ENCODE measurements at places on chromosomes 5 and 9. TPM values are rescaled to one million over a fixed set of nuclear protein-coding genes. Genes with fewer than 3 reads are reported as not detected.
A peak's percentile ranks its signal among the peaks of the same experiment; 100 is the strongest.

DNA sequence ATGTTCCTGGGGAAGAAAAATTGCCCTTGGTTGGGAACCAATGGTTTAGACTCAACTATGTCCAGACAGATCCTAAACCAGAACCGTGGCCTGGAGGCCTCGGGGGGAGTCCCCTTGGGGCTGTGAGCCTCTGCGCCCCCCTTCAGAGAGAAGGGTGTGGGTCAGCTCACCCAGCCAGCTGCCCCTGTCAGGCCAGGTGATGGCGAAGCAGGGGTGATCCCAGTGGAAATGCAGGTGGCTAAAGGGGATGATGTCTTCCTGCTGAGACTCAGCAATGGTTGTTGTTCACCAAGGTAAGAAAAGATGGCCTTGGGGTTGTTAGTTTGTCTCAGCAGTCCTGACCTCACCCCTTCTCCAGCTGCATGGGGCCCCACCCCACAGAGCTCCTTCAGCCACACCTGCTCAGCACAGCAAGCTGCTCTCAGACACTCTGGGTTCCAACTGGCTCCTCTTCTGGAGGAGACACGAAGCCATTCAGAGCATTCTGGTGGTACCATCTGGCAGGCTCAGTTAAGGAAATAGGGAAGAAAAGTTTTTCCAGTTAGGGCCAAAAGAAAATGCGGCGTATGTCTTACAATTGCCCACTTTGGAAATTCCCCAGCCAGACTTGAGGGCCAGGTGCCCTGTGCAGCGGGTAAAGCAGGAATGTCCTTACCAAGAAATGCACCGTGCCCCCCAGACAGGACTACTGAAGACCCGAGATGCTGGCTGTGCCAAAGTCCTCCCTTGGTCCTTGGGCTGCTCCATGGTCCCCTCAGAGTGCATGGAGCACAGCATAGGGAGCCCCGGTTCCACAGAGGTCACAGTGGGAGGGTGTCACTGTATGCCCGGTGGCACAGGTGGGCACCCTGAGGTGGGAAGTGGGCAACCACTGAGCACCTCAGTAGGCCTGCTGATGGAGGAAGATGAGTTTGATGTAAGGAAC, 90.2 kb downstream of the NSUN2 start:
- DNase-seq: no peak

DNA sequence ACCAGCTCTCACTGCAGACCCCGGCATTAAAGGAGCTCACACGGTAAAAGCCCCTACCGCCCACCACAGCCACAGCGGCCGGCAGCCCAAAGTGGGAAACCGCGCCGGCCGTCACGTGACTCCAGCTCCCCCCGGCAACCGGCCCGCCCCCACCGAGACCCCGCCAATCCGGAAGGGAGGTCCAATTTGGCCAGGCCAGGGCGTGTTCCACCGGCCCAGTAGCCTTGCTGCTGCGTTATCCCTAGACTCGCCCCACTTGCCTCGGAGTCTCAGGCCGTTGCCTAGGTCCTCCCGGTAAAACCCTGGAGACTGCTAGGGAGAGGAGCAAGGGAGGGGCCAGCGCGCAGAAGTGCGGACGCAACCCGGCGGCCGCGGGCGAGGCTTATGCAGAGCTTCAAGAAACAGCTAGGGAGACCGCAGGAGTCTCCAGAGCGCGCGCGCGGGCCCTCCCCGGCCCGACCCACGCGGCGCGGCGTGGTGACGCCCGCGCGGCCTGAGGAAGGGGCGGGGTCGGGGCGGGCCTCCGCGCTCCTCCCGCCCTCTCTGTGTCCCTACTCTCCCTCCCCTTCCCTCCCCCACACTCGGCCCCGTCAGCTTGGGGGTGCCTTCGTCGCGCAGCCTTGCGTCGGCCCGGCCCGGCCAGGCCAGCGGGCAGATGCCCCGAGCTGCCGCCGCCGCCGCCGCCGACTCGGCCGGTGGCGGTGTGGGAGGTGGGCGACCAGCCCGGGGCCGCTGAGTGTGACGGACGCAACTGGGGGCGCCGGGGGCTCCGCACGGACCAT, at the start of gene RIC1:
Gene RIC1 (plus strand): TSS at position 578 of the 782 bp plus-strand sequence. CDS start 203 bp downstream, at position 781.
- peak; percentile 69 for DNase-seq

DNA sequence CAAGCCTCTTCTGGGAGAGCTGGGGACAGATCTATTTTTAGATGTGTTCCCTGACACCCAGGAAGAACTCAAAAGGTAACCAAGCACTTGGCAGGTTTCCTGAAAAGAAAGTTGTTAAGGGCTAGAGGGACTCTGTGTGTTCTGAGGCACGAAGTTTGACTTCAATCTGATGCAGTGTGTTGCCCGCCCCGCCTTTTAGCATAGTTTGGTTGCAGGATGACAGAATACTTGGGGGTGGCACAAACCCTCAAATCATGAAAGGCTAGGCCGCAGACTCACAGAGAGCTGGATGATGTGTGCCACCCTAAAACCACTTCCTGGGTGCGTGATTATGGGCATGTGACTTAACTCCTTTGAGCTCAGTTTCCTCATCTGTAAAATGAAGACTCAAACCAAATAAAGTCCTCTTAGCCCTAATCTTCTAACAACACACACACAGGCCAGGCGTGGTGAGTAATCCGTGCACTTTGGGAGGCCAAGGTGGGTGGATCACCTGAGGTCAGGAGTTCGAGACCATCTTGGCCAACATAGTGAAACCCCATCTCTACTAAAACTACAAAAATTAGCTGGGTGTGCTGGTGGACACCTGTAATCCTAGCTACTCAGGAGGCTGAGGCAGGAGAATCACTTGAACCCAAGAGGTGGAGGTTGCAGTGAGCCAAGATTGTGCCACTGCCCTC, 12.8 kb upstream of the NDFIP1 start:
- no peak for DNase-seq

DNA sequence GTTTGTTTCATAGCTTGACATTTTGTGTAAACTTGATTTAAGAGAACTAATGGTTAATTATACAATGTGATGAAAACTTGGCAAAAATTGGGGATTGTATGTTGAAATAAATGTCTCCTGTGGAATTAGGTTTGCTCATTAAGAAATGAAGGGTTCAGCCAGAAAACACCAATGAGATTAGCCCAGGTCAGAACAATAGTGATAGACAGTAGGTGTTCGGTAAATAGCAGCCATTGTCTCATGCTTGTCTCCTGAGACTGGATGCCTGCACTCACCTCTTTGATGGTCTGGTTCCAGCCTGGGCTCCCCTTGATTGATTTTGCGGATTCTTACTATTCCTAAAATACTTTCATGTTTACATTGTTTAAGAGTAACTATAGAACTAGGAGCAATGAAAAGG, 135.5 kb downstream of the FBN2 start:
- no peak for DNase-seq

Gene PCDHGA3
- 1.6 TPM for polyA plus RNA-seq

DNA sequence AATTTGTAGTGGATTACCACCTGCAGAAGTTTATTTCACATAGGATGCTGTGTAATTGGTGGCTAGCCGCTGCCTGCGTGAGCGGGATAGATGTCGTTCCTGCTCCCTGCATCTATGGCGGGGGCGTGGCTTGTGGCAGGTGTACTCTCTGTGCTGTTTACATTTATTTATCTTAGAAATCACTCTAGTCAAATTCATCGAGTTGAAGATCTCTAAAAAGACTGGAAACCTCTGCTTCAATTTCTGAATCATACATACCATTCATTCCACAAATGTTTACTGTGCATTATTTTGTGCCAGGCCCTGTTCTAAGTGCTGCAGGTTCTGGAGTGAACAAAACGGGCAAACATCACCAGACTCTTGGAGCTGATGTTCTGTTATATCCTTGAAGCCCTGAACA, 11.9 kb downstream of the ROPN1L start:
- DNase-seq: no peak

DNA sequence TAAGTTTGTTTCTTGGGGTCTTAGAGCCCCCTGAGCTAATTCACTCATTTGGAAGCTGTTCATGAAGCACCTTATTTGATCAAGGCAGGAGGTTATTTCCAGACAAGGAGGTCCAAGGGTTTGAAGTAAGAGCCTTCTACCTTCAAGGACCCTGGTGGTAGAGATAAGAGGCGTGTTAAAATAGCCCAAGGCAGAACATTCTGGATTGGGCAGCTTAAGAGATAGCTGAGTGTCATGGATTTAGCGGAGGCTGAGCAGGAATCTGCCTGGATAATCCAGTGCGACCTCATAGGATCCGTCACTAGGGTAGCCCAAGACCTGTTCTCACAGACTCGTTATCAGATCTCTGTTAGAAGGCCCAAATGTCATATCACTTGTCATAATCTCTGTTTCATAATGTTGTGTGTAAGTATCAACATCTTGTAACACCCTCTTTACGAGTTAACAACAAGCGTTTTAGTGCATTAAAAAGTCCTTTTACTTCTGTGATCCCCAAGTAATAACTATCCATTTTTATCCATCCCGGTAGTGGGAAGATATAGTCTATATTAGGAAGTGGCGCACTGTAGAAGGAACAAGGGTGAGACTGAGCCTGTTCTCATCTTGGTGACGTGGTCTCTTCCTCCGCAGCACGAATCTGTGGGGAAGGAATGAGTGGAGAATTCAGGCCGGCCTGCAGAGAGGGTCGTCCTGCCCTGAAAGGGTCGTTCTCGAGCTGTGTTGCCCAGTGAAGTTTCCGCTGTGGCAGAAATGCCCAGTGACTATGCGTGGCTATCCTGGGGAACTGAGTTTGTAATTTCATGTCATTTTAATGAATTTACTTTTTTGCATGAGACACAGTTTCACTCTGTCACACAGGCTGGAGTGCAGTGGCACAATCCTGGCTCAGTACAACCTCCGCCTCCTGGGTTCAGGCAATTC, 28.8 kb downstream of the SLC25A25 start:
- no peak for DNase-seq

DNA sequence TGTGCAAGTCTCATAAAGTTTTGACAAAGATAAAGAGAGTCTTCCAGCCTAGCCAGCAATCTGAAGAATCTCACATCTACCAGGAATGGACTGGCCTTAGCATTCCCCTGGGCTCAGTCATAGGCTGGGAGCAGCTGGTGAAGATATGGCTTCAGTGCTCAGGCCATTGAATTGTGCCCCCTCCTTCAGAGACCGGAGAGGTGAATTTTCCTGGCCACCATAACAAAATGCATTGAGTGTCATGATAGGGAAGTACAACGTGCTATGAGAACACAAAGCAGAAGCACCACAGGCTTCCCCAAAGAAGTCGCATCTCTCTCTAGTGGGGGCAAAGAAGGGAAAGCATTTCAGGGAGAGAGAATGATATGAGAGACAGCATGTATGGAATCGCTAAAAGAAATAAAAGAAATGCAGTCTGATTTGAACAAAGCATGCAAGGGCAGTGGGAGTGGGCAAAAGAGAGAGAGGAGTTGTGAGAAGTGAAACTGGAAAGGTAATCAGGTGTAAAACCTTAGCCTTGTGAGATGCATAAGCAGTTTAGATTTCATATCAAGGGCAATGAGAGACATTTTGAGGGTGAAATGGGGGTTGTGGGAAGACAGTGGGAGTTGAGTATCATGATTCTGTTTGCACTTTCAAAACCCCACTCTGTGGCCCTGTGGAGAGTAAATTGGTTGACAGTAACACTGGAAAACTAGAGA, 57.1 kb upstream of the NMUR2 start:
- DNase-seq: no peak

Gene SPATA31D4
- not detected for polyA plus RNA-seq

DNA sequence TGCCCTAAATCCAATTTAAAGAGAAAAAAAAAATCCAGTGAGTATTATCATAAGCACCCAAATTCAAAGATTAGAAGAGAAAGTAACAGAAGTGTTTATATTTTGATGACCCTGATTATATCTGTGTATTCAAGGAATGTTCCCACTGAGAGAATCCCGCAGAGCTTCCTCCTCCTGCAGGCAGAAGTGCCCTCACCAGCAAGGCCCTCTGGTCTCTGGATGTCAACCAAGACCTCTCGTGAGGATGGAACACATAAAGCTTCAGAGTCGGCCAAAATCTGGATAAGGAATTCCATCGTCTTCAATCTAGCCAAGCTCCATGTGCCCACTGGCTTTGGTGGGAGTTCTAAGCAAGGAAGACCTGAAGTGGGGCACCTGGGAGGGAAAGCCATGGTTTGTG, 18.1 kb downstream of the PTCH1 start:
- no peak for DNase-seq

GRCh38 chr5:11564706-11565105, 339.5 kb downstream of the CTNND2 start:
- no peak for DNase-seq

Gene FREM1
- 4.3 TPM for polyA plus RNA-seq
